ENCODE measurements at places on chromosomes 2 and 18.

GRCh38 chr2:197889041-197889440, 84.6 kb downstream of the PLCL1 start:
- H3K27me3 ChIP-seq, result no peaks in the 10 kb centered on the region
- no peak overlapping the region for H3K27ac ChIP-seq
- H3K4me1 ChIP-seq, result no peaks in the 10 kb centered on the region
- no peaks in the 10 kb centered on the region for H3K36me3 ChIP-seq
- no peak overlapping the region for H3K4me3 ChIP-seq

DNA sequence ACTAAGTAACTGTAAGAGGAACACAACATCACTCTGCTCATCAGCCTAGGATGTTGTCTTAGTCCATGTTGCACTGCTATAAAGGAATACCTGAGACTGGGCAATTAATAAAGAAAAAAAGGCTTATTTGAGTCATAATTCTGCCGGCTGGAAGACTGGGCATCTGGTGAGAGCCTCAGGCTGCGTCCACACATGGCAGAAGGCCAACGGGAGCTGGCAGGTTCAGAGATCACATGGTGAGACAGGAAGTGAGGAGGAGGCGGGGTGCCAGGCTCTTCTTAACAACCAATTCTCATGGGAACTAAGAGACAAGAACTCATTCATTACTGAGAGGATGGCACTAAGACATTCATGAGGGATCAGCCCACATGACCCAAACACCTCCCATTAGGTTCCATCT, 46.8 kb downstream of the EPG5 start:
- DNase-seq, result no peak
- peaks cover 21% of the 10 kb centered on the region for H3K4me1 ChIP-seq
- H3K4me3 ChIP-seq, result no peak overlapping the region
- H3K27me3 ChIP-seq, result no peaks in the 10 kb centered on the region

DNA sequence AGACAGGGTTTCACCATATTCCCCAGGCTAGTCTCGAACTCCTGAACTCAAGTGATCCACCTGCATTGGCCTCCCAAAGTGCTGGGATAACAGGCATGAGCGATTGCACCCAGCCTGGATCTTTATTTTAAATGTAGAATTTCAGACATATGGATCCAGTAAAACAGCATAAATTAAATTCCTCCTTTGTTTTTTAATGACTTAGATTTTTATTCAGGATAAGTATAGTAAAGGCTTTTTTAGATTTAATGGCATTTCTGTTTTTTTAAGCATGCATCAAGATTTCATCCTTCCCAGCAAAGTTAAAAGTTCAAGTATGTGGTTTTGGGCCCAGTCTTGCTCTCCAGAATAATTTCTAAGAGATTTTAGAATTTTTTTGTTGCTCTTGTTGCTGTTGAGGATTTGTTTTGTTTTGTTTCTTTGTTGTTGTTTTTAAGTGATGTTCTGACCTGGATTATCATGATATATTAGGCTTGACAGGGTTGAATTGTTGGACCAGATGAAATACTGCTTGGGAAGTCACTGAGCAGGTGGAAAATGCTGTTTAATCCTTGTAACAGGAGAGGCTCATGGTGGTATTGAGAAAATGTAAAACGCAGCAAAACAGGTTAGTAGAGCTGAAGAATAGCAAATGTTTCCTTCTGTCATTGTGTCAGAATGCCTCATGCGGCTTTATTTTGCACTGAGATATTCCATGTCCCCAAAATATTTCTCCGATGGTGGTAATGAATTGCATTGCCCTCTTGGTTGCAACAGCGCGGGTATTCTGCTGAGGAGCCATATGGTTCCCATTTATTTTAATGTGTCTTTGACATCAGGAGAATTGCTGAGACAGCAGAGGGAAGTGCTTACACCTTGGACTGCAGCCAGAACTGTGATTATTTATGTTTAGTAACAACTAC, 147.9 kb downstream of the GALNT3 start:
- no peaks in the 10 kb centered on the region for H3K4me1 ChIP-seq
- H3K27me3 ChIP-seq, result peaks cover 36% of the 10 kb centered on the region
- no peak overlapping the region for H3K27ac ChIP-seq
- H3K4me3 ChIP-seq, result no peak overlapping the region
- no peaks in the 10 kb centered on the region for H3K36me3 ChIP-seq

DNA sequence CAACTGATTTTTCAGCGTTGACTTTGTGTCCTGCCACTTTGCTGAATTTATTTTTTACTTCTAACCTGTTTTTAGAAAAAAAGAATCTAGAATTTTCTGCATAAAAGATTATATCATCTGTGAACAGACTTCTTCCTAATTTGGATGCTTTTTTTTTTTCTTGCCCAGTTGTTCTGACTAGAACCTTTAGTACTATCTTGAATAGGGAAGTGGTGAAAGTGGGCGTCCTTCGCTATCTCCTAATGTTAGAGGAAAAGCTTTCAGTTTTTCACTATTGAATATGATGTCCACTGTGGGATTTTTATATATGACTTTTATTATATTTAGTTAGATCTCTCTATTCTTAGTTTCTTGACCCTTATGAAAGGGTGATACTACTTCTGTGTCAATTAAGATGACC, 25.7 kb upstream of the KCNJ13 start:
- H3K4me3 ChIP-seq, result no peak overlapping the region
- no peak overlapping the region for H3K27ac ChIP-seq
- H3K27me3 ChIP-seq, result no peaks in the 10 kb centered on the region
- H3K36me3 ChIP-seq, result peaks cover 28% of the 10 kb centered on the region
